ENCODE measurements at places on chromosomes 16 and 17. TPM values are rescaled to one million over a fixed set of nuclear protein-coding genes. Genes with fewer than 3 reads are reported as not detected.

The ALDH3A1 gene
- total RNA-seq = 10.4 TPM

The CACNG3 gene
- total RNA-seq = not detected

The CDH16 gene
- total RNA-seq = not detected

The IGSF6 gene
- not detected for total RNA-seq

The GP1BA gene
- total RNA-seq = not detected

The MYL4 gene
- not detected for total RNA-seq

The SPATA22 gene
- 0.49 TPM for total RNA-seq

The AIPL1 gene
- total RNA-seq = under 0.01 TPM

The RILP gene
- total RNA-seq = 3.7 TPM

The ALOX15B gene
- total RNA-seq = not detected

The SLC12A3 gene
- total RNA-seq = not detected

The DOC2B gene
- not detected for total RNA-seq

The C1QTNF1 gene
- total RNA-seq = 24.7 TPM

The SLC38A8 gene
- total RNA-seq = not detected

The HOXB7 gene
- 1.6 TPM for total RNA-seq

The SULT1A3 gene
- 3.8 TPM for total RNA-seq

The SDR42E1 gene
- 1.9 TPM for total RNA-seq
